SJSA1 (cell line): ENCODE measurements at places on chromosomes 5 and 9.

- no peak for DNase-seq
Measured at GRCh38 chr9:100012279-100012678, 86.5 kb downstream of the ERP44 start.

DNA sequence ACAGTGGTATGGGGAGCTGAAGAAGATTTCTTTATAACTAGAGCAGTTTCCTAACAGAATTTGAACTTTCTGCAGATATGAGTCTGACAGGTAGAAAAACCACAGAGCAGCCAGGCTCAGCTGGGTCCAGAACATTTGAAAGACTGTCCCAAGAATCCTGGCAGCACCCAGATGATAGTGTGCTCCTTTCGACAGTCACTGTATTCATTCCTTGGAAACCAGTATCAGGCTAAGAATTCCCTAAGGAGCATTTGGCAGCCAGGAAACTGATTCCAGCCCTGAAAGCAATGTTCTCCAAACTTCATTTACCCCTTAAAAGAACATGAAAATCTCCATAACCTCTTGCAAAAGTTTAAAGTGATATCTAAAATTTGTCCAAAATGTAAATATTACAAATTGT is 123.0 kb upstream of the MTAP start:
- no peak for DNase-seq

DNA sequence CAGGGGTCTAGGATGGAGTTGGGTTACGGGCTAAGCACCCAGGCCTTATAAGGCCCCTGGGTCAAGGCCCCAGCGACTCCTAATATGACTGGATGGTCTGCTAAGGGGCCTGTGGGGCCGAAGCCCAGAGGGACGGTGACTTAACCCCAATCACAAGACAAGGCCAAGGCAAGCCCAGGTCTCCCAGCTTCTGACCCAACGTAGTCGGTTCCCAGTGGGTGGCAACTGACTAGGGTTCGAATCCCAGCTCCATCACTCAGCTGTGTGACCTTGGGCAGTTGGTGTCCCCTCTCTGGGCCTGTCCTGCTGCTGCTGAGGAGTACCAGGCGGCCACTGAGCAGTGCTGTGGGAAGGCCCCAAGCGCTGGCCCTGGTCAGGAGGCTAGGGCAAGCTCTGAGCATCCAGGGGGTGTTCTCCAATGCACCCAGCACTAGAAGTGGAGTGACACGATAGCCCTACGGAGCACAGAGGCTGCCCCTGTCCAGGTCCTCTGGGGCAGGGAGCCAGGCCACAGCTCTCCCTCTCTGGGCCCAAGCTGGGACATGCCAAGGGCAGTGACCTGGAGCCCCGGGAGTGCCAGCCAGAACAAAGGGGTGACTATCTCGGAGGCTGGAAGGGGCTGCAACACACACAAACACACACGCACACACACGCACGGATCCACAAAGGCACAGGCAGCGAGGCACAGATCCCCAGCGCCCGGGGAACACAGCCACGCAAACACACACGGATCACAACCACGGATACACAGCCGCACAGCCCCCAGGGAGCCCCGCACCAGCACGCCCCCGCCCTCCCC is 512 bp downstream of the AK1 start:
- DNase-seq = no peak

DNA sequence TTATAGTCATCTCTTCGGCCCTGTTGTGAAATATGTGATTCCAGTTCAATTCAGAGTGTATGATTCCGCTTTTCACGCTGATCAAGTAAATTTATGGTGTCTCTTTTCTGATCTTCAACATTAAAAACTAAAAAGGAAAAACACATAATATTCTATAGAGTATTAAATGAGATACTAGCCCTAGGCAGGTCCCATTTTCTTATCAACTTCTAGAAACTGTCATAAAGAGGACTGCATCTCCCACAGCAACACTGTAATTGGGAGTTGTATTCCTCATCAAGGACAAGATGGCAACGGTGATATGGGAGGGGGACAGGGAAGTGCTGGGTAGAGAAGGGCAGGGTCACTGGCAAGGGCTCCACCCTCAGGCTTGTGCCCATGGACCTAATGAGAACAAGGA is 71.6 kb downstream of the GOLM1 start:
- no peak for DNase-seq

- no peak for DNase-seq
Measured at GRCh38 chr5:35058374-35058788, 10.6 kb upstream of the AGXT2 start.

GRCh38 chr5:129041196-129041881 is 53.2 kb upstream of the ISOC1 start:
- no peak for DNase-seq

DNA sequence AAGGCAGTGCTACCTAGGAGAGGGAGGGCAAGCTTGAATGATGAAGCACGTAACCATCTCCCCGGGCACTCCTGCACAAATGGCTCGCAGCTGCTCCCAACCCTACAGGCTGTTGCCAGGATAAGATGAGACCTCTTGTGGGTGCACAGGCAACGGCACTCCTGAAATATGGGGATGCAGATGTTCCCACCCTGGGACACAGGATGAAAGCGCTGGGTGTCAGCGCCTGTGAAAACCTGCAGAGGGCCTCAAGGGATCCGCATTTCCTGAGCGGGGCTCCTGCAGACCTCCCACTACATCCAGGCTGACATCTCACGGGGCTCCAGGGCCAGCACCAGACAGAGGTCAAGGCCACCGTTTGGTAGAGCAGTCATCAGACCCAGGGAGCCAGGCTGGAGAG is 60.7 kb downstream of the SMIM23 start:
- DNase-seq = no peak

DNA sequence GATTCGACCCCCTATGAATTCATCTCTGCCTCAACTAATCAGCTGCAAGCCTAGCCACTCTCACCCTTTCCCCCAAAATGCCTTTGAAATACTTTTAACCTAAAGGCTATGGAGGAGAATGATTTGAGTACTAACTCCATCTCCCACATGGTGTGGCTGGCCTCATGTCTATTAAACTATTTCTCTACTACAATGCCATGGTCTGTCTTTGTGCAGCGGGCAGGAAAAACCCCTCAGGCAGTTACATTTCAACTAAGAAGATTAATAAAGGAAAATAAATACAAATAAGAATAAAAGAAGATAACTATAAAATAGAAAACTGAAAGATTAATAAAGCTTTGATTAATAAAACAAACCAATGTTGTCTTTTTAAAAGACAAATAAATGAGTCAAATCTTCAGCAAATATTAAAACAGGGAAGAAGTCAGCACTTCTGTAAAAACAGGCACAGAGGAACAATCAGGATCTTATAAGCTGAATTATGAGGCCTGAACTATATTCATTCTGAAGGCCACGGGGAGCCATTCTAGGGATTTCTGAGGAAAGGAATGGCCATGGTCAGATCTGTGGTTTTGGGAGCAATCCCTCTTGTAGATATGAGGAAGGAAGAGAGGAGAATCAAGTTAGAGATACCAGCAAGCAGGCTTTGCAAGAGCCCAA is 116.1 kb upstream of the SLC12A2 start:
- DNase-seq = no peak

- DNase-seq = no peak
Measured at GRCh38 chr9:88355166-88355565, 33.1 kb upstream of the SPIN1 start.

- no peak for DNase-seq
Measured at GRCh38 chr9:132919614-132920268, 24.7 kb downstream of the TSC1 start.

DNA sequence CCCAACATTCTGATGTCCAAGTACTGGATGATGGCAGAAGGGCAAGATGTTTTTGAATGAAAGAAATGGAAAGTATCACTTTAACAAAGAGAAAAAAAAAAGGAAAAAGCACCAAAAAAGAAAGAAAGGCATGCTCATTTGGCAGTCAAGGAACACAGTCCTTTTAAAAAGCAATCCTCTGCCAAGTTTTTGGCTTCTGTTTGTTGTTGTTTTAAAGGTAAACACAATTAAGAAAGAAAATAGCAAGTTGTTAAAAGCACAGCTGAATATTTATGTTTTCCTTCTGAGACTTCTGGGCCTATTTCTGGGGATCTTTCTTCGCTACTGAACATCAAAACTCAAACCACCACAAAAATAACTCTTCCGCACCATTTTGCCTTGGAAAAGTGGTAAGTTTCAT is 162.1 kb downstream of the TRPM3 start:
- DNase-seq = no peak

DNA sequence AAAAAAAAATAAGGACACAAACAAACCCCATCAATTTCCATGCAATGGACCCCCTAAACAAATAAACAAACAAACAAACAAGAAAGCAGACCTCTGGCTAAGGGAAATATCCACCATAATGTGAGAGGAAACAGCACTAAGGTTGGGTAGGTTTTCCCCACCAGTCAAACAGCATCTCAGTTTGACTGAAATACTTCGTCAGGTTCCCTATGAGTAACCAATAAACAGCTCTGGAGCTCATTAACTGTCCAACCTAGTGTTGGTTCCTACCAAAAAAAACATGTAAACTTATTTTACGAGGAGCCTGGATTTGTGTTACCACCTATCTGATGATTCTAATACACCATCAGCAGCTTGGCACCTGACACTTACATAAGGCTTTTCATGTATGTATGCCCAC is 198.5 kb upstream of the TARS1 start:
- DNase-seq = no peak

- DNase-seq = no peak
Measured at GRCh38 chr9:79471580-79472543, 99.9 kb upstream of the TLE4 start.

DNA sequence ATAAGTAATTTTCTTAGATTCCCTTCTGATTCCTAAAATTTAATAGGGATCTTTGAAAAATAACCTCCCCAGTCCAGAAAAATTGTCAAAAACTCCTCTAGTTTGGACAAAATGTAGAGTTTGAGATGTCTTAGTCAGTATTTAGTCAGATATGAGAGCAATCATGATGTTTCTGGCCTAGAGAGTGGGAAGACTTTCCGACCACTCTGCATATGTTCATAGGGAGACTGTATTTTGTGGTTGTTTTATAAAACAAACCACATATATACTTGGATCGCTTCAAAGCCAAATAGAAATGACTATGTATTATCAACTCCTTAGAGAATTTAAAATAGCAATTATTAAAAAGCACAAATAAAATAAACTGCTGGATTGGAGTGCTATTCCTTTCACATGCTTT is 15.8 kb downstream of the ZFAND5 start:
- DNase-seq = no peak

GRCh38 chr5:154345255-154345952 is 100.4 kb upstream of the SAP30L start:
- no peak for DNase-seq

DNA sequence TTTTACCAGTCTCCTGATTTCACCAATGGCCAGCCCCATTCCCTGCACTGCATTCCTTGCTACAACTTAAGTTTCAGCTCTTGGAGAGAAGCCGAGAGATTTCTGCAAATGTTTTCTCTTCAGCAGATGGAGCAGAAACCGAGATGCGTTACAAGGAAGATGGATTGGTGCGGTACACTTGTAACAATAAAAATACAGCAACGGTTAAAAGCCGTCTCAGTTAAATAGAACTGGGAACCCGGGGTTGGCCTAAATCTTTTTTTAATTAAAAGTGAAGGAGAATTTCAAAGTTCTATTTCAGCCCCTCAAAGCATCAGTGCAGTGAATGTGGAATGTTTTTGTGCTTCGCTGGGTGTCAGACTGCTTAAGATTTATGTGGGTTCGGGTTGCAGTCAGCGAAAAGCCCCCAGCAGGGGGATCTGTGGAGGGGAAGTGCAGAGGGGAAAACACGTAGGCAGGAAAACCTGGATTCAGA is 19.8 kb downstream of the BRINP1 start:
- DNase-seq = no peak

DNA sequence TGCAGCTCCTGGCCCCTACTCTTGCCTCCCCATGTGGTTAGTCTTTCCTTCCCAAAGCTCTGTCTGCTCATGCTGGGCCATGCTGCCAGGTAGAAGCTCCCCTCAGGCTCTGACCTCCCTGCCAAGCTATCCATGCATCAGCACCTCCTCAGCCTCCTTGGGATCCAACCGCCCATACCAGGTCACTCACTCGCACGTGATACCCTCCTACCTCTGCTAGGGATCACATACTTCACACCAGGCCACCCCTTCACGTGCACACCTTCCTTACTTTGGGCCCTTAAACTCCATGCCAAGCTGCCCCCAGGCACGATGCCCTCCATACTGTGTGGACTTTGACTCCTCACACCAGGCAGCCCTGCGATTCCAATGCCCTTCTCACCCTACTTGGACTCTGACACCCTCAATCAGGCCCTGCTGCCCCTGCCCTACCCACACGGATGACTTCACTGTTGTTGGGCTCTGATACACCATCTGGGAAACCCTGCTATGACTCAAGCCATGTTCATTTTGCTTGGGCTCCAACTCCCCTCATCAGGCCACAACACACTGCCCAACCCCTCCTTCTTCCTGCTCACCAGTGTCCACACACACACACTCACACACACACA is 34.1 kb downstream of the ZNF483 start:
- no peak for DNase-seq
